ENCODE measurements at places on chromosomes 11 and 22.
A peak's percentile ranks its signal among the peaks of the same experiment; 100 is the strongest.

DNA sequence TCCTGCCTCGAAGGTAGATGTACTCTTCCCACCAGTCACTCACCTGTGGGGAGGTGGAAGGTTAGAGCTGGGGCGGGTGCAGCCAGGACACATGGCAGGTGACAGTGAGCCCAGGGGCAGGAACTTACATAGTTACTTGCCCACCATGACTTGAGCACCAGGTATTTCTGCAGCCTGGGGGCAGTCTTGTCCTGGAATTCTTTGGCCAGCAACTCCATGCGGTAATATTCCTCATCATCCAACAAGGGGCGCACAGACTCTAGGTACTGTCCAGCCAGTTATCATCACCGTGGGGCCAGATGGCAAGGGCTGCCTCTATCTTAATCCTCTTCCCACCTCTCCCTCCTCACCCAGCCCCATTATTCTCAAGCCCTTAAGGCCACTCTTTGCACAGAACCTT, 2.2 kb downstream of the CPT1B start:
- no peak for DNase-seq

DNA sequence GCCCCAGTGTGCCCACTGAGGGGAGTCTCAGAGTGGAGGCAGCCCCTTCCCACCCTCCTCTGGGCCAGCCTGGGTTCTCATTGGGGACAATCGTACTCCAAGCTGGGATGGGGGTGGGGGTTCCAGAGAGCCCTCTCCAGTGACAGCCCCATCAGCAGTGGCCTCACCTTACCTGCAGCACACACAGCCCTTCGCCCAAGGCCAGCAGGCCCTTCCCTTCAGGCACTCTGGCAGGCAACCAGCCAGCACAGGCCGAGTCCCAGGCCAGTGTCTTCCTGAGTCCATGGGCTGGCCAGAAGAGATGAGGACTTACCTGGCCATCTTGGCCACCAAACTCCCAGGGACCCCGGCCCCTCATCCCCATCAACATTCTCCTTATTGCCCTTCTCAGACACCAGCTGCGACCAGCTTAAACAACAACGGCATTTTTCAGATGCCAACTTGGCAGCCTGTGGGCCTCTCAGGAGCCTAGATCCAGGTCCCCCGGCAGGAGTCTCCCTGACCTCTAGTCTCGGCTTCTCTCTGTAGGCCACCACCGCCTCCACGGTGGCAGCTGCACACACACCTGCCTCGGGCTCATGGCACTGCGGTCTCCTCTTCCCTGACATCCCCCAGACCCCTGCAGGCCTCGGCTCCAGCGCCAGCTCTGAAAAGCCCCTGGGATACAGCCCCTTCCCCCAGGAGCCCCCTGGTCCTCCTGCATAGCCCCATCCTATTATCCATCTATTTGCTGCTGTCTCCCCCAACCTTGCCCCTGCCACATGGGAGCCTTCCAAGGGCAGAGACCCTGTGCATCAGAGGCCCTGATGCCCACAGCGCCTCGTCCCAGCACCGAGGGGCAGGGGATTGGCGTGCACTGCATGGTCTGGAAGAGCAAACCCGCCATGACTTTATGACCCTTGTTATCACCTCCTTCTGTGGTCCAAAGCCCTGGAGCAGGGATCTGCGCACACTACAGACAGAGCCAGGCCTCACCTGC, 111.2 kb upstream of the FGF3 start:
- DNase-seq: no peak

DNA sequence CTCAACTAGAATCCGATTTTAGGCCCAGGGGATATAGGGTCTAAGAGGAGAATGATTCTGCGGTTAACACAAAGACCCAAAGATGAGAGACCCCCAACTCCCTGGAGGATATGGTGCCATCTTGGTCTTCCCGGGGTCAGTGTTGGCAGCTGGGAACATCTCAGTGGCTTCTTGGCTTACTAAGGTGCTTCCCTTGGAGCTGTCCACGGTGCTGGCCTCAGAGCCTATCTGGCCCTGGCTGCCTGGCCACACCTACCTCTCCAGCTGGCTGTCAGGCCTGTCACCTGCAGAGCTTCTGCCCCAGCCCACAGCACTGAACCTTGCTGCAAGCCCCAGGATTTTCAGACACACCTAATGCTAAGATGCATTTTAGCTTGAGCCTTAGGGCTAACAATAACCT, 70.7 kb upstream of the THY1 start:
- peak; percentile 39 for DNase-seq

DNA sequence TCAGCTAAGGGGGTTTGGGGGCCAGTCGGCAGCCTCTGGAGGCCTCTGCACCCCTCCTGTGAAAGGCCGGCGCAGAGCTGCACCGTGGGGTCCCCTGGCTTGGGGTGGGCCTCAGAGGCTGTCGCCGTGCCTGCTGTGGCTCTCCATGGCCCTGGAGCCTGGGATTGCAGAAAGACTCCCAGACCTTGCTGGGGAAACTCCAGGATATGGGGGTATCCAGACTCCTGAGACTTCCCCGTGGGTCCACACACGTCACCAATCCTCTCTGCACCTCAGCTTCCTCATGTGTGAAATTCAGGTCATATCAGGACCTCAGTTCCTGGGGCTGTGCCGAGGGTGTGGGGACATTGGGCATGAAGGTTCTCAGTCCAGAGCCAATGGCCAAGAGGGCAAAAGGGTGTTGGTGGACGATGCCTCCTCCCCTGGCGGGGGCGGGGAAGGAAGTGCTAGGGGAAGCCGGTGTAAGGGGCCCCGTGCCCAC, 97.1 kb downstream of the KCNQ1 start:
- no peak for DNase-seq

GRCh38 chr11:66231561-66231960, 36.9 kb upstream of the RAB1B start:
- no peak for DNase-seq

DNA sequence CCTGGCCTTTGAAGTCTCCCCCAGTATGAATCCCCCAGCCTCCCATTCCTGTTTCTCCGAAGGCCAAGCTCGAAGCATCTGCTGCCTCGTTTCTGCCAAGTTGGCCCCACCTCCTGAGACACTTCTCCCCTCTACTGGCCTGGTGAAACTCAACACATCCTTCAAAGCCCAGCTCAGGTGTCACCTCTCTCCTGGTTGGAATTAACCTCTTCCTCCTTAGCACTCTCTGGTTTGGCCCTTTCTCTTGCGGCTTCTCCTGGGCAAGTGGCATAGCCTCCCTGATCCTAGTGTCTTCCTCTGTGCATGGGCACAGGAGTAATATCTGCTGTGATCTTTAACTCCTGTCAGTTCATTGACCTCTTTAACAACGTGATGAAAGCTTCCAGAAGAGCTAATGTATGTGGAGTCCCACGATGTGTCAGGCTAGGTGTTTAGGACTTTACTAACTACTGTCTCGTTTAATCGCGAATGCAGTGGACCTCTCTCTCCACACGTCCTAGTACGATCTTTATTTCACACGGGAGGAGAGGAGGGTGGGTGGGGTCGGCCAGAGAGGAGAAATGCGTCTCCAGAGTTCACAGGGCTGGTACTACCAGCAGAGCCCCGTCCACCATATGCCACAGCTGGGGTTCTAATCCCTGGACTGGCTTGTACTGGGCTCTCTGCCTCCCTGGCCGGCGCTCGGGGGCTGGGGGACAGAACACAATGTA, 826 bp upstream of the PTPRJ start:
- DNase-seq: no peak

- DNase-seq: no peak
These were observed 101.3 kb upstream of the DBX1 start for GRCh38 chr11:20261526-20261925.

- DNase-seq: no peak
These were observed 174.7 kb downstream of the IGLL1 start for GRCh38 chr22:23405366-23405851.

GRCh38 chr11:83241291-83241946, 44.7 kb downstream of the CCDC90B start:
- peak; percentile 16 for DNase-seq

DNA sequence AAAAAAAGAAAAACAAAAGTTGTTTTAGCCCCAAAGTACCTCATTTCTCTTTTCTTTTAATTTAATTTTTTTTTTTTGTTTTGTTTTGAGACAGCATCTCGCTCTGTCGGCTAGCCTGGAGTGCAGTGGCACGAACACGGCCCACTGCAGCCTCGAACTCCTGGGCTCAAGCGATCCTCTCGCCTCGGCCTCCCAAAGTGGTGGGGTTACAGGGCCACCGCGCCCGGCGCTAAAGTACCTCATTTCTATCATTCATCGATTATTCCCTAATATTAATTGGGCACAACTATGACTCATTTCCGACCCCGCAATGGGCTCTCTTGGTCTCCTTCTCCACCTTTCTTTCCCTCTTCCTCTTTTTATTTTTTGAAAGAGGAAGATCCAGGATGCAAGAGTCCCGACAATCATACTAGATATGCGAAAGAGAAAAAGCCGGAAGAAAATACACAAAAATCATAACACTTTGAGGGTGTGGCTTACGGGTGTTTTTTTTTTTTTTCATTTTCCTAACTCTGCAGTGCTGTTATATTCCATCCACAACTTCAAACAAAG, 475 bp upstream of the AIP start:
- DNase-seq: no peak

GRCh38 chr11:109864151-109864661, 229.0 kb upstream of the ZC3H12C start:
- DNase-seq: peak; percentile 72

- no peak for DNase-seq
These were observed 9.3 kb downstream of the OSBPL5 start for GRCh38 chr11:3155691-3156258.

DNA sequence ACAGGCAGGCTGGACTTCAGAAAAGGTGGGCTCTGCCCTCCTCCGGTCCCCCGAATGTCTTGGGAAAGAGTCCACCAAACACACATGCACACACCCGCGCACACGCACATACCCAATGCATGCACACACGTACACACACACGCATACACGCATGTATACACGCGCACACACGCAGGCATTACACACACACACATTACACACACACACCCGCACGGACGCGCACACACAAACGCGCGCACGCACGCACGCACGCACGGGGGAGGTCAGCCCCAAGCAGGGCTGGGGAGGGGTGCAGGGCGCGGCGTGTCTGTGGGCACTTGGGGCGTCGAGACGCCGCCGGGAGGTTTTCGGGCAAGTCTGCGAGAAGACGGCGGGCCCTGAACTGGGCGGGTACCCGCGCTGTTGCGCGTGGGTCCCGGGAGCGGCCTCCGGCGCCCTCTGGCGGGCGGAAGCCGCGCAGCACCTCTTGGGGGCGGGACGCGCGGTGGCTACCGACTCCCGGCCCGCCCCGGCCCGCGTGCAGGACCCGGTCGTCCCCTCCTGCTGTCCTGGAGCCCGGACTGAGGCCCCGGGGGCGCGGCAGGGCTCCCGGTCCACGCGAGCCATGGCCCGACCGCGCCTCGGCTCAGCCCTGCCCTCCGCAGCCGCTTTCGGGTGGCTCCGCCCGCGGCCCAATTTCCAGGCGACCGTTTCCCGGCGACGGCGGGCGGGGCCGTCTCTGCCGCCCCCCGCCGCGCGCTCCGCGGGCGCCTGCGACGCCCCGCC, 3.6 kb downstream of the SEPTIN5 start:
- DNase-seq: peak; percentile 92

DNA sequence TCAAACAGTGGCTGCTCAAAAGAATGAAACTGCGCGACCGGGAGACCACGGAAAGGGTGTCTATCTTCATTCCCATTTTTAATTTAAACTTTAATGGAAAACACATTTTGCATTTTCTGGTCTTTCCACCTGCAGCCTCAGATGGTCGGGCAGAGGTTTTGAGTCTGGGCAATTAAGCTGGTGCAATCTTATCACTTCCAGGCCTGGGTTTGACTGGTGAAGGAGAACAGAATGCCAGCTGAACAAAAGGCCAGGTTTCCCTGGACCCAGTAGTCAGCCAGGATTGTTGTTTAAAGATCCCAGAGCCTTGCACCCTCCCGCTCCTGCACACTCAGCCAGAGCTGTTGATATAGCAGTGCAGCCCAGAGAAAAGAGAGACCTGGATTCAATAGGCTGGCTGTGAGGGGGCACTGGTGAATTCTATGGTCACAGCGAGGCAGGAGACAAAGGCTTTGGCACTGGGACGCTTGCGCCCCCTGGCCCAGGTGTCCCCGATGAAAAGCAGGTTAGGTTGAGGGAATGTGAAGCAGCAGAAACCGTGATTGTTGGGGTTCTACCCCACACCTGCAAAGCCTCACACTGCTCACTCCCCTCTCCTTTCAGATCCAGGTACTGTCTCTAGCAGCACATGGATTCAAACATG, 83.6 kb downstream of the FLI1 start:
- DNase-seq: no peak

DNA sequence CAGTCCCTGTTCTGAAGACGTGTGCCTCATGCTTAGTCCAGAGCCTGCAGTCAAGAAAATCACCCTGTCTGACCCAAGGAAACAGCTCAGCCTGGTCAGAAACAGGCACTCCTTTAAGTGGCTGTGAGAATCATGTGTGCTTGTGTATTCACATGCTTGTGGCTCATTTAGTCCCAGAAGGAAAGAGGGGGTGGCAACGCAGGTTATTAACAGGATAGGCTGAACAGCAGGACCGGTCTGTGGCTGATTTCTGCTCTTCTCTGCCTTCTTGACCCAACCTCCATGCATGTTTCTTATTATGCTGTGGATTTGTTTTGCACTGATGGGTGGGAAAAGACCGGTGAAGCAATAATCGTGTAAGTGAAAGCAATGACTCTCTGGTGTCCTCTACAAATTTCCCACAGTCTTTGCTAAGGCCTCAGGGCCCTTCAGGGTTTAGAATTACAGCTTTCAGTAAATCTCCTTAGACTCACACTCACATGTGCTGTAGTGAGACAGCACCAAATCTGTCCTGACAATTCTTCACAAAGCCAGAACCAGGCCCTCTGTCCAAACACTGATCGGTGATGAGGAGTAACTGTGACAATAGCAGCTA, 288.1 kb downstream of the ETS1 start:
- no peak for DNase-seq

GRCh38 chr11:65718531-65718930, 2.1 kb downstream of the RNASEH2C start:
- DNase-seq: no peak

- DNase-seq: no peak
These were observed 80.6 kb downstream of the WNT7B start for GRCh38 chr22:45896153-45896951.

DNA sequence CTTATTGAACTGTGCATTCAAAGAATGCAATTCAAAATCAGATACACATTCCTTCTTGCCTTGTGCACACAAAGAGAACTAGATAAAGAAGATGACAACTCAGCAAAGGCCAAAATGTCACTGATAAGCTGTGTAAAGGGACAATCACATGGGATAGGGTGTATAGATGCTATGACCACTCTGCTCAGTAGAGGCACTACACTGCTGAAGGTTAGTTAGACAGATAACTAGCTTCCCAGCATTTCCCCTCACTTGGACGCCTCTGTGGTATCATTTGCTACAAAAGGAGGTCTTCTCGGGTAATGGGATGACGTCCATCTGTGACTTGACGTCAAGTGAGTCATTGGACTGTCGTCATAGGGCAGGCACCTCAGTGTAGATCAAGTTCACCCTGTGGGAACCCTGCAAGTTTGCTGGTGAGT, 424.9 kb upstream of the CCDC90B start:
- no peak for DNase-seq

DNA sequence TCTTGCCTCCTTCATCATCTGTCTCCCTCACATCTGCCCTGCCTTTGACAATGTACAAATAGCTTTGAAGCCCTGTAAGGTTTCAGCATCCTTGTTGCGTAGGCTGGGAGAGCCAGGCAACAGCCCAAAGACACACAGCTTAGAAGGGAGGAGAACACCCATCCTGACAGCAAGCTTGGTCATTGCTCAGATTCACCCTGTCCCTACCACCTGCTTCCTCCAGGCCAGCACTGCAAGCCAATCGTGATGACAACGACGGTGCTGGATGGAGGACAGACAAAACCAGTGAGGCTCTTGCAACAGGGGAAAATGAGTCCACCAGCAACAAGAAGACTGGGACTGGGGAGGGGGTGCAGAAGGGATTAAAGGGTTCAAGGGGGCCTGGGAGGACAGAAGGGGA, 32.9 kb upstream of the CD5 start:
- DNase-seq: no peak
